ENCODE measurements at places on chromosomes 3 and 15. TPM values are rescaled to one million over a fixed set of nuclear protein-coding genes. Genes with fewer than 3 reads are reported as not detected.

Gene PLA1A
- total RNA-seq = 1.9 TPM

Gene AZI2
- 58.0 TPM for total RNA-seq

Gene RTP1
- not detected for total RNA-seq

Gene RPS17
- total RNA-seq = 950 TPM

Gene LRRIQ4
- not detected for total RNA-seq

Gene FRMD5
- total RNA-seq = 2.0 TPM

Gene CHDH
- 34.1 TPM for total RNA-seq

Gene TLR9
- total RNA-seq = 0.42 TPM

Gene MGLL
- 338 TPM for total RNA-seq

Gene ZBBX
- total RNA-seq = not detected

Gene ATP2B2
- total RNA-seq = not detected

Gene SAMMSON
- not detected for total RNA-seq

Gene PRR20G
- total RNA-seq = not detected

Gene GOLGA6L1
- not detected for total RNA-seq

Gene CACNA2D3
- 0.24 TPM for total RNA-seq

Gene HIGD2B
- not detected for total RNA-seq
